ENCODE measurements at places on chromosomes 3 and 15.

DNA sequence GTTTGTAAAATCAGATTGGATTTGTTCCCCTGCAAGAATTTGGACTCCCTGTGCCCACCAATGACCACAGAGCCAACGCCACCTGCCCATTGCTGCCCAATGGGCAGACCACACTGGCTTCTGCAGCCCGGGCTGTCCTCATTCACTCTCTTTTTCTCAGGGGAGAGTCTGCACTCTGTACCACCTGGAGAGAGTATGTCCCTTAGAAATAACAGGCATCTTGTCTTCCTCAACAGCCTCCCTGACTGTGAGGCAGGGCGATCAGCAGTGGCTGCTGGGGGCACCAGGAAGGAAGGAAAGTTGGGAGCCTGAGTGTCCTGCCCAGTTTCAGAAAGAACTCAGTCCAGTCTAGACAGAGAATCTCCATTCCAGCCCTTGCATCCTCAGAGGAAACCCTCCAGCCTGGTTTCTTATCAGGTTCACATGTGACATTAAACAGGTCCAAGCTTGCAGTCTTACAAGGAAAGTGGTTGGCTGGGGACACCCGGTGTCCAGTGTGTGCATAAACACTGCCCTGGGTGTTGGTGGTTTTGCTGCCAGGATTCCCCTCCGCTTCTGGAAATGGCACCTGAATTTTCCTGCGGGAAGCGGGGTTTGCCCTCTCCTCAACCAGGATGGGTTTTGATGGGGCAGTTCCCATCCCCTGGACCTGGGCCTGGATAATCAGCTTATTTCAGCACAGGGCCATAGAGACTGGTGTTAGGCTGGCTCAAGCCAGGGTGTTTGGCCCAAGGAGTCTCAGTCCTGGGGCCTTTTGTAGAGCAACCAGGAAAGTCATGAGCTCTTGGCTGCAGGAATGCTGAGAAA lies 37.2 kb downstream of the SSUH2 start:
- no peak for DNase-seq

DNA sequence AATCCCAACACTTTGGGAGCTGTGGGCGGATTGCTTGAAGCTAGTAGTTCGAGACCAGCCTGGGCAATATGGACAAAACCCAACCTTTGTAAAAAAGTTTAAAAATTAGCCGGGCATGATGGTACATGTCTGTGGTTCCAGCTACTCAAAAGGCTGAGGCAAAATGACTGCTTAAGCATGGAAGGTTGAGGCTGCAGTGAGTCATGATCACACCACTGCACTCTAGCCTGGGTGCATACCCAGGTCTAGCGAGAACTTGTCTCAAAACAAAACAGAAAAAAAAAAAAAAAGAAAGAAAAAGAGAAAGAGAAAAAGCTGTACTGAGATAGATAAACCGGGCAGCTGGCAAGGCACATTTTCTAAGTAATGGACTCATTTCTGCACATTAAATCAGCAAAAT lies 10.6 kb downstream of the ARPP19 start:
- no peak for DNase-seq

DNA sequence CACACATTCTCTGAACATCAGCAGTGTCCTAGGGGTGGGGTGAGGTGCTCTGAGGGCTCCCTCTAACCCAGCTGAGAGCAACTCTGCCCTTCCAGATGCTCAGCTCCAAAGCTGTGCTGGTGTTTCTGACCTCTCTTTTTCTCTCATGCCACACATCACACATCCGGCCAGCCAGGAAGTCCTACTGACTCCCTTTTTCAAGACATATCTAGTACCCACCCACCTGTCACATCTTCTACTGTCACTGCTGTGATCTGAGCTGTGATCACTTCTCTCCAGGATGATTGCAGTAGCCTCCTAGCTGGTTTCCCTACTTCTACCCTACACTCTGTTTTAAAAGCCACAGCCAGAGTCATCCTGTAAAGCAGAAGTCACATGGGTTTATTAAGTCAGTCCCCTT lies 30.2 kb upstream of the MASP1 start:
- DNase-seq: no peak

- no peak for DNase-seq
Observed at GRCh38 chr15:69990566-69991421, 106.9 kb downstream of the TLE3 start.

DNA sequence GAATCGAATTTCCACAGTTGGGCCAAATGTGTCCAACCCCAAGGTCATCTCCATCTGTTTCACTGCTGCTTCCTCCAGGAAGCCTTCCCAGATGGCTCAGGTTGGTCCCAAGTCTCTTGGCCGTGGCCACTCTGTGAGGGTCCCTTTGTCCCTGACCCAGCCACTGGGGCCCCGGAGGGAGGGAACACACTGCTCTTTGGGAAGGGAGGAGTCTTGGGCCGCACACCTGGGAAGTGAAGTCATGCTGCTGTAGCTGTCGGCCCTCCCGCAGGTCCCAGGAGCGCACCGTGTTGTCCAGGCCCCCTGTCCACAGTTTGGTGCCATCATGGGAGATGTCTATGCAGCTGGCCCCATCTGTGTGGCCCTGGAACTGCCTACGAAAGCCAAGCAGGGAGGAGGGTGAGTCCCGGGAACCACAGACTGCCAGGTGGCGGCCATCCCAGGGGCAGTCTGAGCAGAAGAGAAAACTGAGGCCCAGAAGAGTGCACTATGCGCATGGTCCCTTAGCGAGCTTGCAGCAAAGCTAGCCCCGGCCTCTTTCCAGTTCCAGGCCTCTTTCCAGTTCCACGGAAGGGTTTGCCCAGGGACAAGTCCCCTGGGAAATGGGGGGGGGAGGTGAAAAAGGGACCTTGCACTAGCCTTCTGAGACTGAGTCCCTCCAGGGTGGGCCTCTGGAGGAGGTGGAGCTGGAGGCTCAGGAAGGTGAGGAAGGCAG lies 44.6 kb downstream of the TLE3 start:
- no peak for DNase-seq

DNA sequence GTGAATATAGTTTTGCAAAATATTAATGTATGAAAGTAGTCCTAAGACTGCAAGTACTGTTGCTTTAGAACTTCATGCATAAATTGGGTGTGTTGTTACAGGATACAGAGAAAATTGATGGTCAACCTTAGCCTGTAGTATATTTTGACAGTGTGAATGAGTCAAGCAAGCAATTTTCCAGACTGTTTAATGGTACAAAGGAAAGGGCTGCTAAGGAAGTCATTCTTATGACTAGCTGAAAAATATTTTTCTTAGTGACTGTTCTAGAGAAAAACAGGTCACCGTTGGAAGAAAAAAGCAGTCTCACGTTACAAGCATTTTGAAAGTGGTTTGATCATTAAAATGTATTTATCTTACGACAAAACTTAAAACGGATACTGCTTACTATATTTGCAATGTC lies 49.2 kb downstream of the MBNL1 start:
- no peak for DNase-seq

DNA sequence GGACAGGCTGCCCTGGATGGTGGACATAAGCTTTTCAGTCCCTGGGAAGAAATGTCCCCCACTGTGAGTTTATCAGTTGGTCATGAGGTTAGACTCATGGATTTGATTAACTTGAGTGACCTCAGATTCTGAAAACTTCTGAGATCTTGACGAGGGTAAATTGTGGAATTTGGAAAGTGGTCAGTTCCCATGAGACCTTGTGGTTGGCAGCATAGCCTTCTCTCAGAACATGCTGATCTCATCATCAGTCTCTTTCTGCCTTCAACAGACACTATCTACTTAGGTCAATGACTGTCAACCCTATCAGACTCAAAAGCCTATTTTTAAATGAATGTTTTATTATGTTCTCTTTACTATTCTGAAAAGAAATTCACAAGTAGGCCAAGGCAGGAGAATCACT lies 45.6 kb upstream of the NDUFB4 start:
- DNase-seq: no peak

DNA sequence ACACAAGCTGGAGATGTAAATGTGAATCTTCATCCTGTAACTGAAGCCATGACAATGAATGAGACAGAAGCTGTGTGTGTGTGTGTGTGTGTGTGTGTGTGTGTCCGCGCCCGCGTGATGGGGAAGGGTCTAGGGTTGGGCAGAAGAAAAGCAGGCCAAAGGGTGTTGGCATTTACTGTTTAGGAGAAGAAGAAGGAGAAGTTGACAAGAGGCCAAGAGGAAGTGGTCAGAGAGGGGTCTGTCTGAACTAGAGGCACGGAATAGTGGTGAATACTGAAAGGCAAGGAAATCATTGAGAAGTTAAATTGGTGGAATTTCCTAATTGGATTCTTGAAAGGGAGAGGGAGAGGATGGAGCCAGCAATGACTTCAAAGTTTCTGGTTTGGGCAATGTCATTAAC lies 5.6 kb upstream of the NCEH1 start:
- DNase-seq: no peak

All from stimulated activated naive CD4-positive, alpha-beta T cell (primary cell).